ENCODE measurements at places on chromosomes 4 and X.

- no peak for DNase-seq
Observed at GRCh38 chrX:41616935-41617334, 71.8 kb upstream of the GPR34 start.

- no peak for DNase-seq
Observed at GRCh38 chr4:103425406-103425805, 227.3 kb upstream of the CENPE start.

DNA sequence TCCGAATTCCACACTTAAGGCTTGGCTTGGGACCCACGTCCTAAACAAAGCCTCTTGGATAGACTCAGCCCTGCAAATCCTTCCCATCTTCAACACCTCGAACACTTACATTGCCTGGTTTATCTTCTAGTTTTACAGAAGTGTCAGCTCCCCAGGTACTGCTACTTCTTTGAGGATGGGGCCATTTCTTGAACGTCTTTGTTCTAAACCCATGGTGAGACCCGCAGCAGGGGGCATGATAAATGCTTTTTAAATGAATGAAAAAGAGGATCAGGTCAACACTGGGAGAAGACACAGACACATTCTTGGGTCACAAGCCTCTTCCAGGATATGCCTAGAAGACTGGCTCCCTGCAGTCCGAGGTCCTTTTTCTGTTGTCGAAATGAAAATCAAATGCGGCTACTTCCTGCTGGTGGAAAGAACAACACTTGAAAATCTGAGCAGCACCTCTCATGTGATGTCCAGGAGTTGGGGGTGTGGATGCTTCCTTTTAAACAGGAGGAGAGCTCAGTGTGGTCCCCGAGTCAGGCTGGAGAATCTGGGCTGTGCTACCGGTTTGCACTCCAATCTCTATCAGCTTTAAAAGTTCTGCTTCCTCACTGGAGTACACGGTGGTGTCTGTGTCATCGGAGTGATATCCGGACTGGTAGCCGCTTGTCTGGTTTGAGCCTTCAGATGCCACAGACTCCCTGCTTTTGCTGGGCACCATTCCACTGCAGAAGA, 45.8 kb downstream of the KDR start:
- DNase-seq = no peak

GRCh38 chr4:62640296-62640695, 1440.2 kb downstream of the ADGRL3 start:
- no peak for DNase-seq

GRCh38 chr4:102500696-102501446, at the start of gene NFKB1:
Gene NFKB1 (plus strand): TSS chr4:102501359. CDS start chr4:102525519, 24,160 bp downstream.
- DNase-seq = peak; percentile 88

- no peak for DNase-seq
Observed at GRCh38 chr4:20085156-20085555, 166.5 kb upstream of the SLIT2 start.

DNA sequence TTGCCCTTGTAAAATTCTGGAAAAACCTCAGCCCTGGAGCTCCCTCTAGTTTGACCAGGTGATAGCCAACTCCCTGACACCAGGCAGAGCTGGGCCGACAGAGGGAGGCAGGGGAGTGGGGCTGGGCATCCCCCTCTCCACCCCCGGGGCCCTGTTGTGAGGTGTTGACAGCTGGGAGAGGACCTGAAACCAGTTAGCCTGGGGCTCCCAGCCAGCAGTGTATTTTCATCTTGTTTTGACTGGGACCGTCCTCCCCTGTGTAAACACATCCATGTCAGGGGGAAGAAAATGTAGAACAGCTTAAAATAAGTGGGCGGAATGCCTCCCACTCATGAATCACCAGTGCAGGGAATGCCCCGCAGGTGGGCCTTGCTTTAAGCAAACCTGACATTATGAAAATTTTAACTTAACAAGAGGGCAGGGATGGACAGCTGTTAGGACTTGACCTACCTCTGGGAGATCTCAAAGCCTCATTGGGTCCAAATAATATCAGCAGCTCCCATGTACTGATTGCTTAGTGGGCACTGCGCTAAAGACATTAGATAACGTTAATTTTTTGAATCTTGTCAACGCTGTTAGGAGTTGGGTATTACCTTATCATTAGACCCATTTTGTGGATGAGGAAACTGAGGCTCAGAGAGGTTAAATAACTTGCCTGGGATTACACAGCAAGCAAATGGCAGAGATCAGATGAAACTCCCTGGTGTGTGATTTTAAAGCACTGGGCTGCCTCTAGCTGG, 45.9 kb downstream of the TSC22D3 start:
- DNase-seq = no peak

GRCh38 chr4:154416190-154416547, 75.4 kb downstream of the DCHS2 start:
- no peak for DNase-seq

DNA sequence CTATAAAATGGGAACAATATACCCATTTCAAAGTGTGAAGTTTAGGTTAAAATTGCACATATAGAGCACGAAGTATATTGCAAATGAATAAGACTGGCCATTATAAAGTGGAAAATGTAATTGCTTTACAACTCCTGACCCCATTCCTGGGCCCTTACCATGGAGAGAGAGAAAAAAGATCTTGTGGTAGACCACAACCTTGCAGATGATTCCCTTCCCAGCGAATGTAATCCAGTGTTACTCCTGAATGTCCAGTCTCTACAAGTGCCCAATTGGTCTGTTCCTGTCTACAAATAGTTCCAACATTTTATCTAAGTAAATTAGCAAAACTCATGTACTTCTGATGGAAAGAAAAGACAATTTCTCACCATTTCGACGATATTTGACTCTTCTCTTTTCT, 184.1 kb upstream of the LNX1 start:
- DNase-seq = no peak

- DNase-seq = no peak
Observed at GRCh38 chr4:172946503-172946902, 222.1 kb upstream of the GALNT7 start.
